GM12878 (cell line): ENCODE measurements at places on chromosomes 1 and 21. TPM values are rescaled to one million over a fixed set of nuclear protein-coding genes. Genes with fewer than 3 reads are reported as not detected.

OR10K1 gene
- not detected in 2 replicates for polyA plus RNA-seq

FMO4 gene
- 0.70 and 1.4 TPM in 2 replicates for polyA plus RNA-seq

CCDC185 gene
- not detected in 2 replicates for polyA plus RNA-seq

ZSCAN20 gene
- polyA plus RNA-seq = 1.8 and 2.2 TPM in 2 replicates

CCDC181 gene
- not detected in 2 replicates for polyA plus RNA-seq

CA6 gene
- not detected in 2 replicates for polyA plus RNA-seq

CNR2 gene
- polyA plus RNA-seq = 10.9 and 11.9 TPM in 2 replicates

DNAH14 gene
- 5.0 and 5.6 TPM in 2 replicates for polyA plus RNA-seq

HMGCS2 gene
- not detected in 2 replicates for polyA plus RNA-seq

CBS gene
- polyA plus RNA-seq = 4.4 and 4.8 TPM in 2 replicates

LCE2A gene
- polyA plus RNA-seq = not detected in 2 replicates

GTF2B gene
- 57.9 and 62.2 TPM in 2 replicates for polyA plus RNA-seq

ANKRD45 gene
- polyA plus RNA-seq = 0.15 TPM in 1 of 2 replicates, not detected in the other

PIK3CD gene
- polyA plus RNA-seq = 39.4 and 53.4 TPM in 2 replicates

DIPK1A gene
- 14.4 and 15.0 TPM in 2 replicates for polyA plus RNA-seq

CHRM3 gene
- not detected in 2 replicates for polyA plus RNA-seq

HMCN1 gene
- not detected in 2 replicates for polyA plus RNA-seq

LORICRIN gene
- not detected in 2 replicates for polyA plus RNA-seq

WNT2B gene
- 0.10 and 0.12 TPM in 2 replicates for polyA plus RNA-seq

CLDN17 gene
- polyA plus RNA-seq = not detected in 2 replicates

TNN gene
- polyA plus RNA-seq = 0.12 and 0.22 TPM in 2 replicates

BSND gene
- polyA plus RNA-seq = not detected in 2 replicates

FCER1A gene
- 0.31 TPM in 1 of 2 replicates, not detected in the other for polyA plus RNA-seq

SLAMF6 gene
- polyA plus RNA-seq = 26.8 and 28.3 TPM in 2 replicates

CELA3A gene
- polyA plus RNA-seq = not detected in 2 replicates

RAB3B gene
- polyA plus RNA-seq = 0.09 and 0.11 TPM in 2 replicates

IL19 gene
- polyA plus RNA-seq = not detected in 2 replicates

SNX7 gene
- polyA plus RNA-seq = 0.28 and 0.77 TPM in 2 replicates

NR1I3 gene
- polyA plus RNA-seq = 0.19 and 0.52 TPM in 2 replicates

DENND2C gene
- polyA plus RNA-seq = 0.07 TPM in 1 of 2 replicates, not detected in the other

GBP6 gene
- 0.04 TPM in 1 of 2 replicates, not detected in the other for polyA plus RNA-seq

C8A gene
- not detected in 2 replicates for polyA plus RNA-seq

NOS1AP gene
- not detected in 2 replicates for polyA plus RNA-seq

TIAM1 gene
- 0.71 and 1.0 TPM in 2 replicates for polyA plus RNA-seq

ALX3 gene
- polyA plus RNA-seq = not detected in 2 replicates

OR2L5 gene
- polyA plus RNA-seq = not detected in 2 replicates

HSD3B2 gene
- not detected in 2 replicates for polyA plus RNA-seq
